Fibroblast of lung (primary cell): ENCODE measurements at places on chromosomes 4 and X. TPM values are rescaled to one million over a fixed set of nuclear protein-coding genes. Genes with fewer than 3 reads are reported as not detected.

Gene CXCL1
- polyA plus RNA-seq: 1.2 and 1.4 TPM in 2 replicates

Gene HELT
- polyA plus RNA-seq: not detected in 2 replicates

Gene GCNA
- 0.52 and 0.74 TPM in 2 replicates for polyA plus RNA-seq

- no peak for DNase-seq
Observed at GRCh38 chrX:45166781-45167180, 33.9 kb downstream of the DIPK2B start.

- no peak for DNase-seq
Observed at GRCh38 chr4:101018836-101019235, 328.5 kb downstream of the PPP3CA start.

DNA sequence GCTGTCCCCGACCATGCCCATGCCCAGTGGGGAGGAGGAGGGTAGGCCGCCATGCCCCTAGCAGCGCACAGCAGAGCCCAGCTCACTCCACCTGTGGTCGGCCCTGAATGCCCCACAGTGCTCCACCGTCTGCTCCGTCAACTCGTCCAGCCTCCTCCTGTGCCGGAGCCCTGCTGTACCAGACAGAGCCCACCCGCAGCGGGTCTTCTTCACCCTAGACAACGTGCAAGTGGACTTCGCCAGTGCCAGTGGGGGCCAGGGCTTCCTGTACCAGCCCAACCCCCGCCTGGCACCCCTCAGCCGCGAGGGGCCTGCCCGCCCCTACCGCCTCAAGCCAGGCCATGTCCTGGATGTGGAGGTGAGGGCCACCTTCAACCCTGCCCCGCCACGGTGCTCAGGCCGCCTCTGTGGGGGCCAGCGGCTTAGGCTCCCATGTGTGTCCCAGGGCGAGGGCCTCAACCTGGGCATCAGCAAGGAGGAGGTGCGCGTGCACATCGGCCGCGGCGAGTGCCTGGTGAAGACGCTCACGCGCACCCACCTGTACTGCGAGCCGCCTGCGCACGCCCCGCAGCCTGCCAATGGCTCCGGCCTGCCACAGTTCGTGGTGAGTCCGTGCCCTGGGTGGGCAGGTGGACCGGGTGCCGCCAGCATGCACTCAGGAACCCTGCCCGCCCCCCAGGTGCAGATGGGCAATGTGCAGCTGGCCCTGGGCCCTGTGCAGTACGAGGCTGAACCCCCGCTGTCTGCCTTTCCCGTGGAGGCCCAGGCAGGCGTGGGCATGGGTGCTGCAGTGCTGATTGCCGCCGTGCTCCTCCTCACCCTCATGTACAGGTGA, 6.9 kb upstream of the SRPK3 start:
- no peak for DNase-seq

- no peak for DNase-seq
Observed at GRCh38 chr4:35182451-35182850, 1061.9 kb downstream of the ARAP2 start.

GRCh38 chr4:38667085-38667893, 3.3 kb downstream of the KLF3 start:
- peak; percentile 98 for DNase-seq

DNA sequence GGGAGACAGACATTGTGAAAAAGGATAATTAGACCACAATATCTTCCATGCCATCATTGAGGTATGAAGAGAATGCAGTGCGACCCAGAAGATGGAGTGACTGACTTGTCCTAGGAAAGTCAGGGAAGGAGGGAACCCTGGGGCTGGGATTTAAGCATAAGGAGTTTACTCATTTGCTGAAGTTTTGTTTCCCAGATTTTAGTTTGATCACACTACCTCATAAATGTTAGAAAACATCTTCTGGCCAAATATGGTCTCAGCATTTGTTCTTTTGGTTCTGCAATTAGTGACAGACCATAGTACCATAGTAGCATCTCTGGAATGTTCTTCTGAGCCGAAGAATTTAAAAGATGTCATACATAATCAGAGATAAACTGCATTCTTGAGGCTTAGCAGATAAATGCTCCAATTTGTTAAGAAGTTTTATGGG, 96.5 kb upstream of the PGRMC2 start:
- DNase-seq: peak; percentile 39

GRCh38 chrX:112849016-112849415, 8.4 kb upstream of the AMOT start:
- no peak for DNase-seq

- DNase-seq: peak; percentile 61
Observed at GRCh38 chrX:50579955-50580354, 109.3 kb upstream of the DGKK start.

DNA sequence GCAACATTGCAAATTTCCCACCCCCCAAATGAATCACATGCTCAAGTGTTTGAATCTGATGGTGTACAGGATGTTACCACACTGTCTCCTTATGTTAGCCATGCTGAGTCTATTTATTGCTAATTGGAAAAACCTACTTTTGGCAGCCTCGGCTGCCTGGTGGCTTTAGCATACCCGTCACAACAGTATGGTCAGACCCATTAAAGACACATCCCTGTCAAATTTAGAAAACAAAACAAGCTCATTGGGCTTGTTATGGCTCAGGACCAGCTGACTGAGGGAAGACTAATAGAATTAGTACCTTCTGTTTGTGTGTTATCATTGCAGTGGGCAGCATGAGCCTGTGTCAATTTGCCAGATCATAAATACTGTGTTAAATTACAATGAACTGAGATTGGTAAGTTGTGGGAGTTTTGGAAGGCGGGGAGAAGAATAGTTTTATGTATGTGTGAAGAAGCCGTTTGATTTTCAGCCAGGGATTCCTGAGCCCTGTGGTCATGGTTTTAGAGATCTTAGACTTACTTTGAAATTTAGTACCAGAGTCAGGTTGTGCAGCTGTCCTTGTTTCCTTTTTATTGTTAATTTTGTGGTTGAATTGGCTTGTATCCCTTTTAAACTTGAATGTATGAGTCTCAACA, 66.8 kb downstream of the POLA1 start:
- DNase-seq: peak; percentile 85

DNA sequence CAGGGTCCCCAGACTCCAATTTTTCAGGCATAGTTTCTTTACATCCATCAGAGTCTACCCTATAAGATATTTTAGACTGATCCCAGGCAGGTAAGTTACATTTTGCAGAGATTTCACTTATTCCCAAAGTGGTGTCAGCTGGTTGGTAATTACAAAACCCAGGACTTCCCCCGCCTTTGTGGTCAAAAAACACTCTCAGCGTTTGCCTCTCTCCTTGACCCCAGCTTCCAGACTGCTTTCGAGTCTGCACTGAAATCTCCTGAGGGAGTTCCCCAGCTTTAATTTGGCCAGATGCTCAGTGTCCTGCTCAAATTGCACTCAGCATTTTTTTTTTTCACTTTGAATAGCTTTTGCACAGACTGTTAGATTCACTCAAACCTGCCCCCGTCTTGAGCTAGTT, 11.2 kb upstream of the AMOT start:
- DNase-seq: peak; percentile 70

DNA sequence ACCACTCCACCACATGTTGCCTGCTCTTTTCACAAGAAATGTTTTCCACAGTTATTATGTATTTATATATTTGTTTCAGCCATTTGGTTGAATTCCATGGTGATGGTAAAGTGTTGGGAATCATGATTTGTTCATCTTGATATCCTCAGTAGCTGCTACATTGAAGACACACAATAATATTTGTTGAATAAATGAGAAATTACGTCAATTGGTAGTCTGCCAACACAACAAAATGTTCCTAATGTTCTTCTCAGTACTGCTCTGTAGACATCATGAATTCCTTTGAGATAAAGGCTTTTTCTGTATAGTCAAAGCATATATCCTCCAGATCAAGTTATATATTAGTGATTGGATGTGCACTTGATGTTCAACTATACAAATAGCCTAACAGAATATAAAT, 29.5 kb downstream of the CXXC4 start:
- DNase-seq: no peak

DNA sequence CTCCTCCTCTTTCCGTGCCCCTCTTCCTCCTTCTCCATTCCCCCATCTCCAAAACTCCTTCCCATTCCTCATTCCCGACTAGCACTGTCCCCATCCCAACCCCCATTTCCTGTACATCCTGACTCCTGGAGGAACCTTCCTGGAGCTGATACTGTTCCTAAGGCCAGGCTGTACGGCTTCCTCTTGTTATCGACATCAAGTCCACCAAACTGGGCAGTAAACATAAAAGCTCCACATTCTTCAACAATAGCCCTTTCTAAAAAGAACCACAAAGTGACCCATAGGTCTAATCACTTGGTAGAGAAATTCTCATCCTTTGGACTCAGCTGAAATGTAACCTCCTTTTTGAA, 22.9 kb downstream of the AWAT2 start:
- no peak for DNase-seq
